Naive thymus-derived CD4-positive, alpha-beta T cell (primary cell): ENCODE measurements at places on chromosomes 12 and 14. TPM values are rescaled to one million over a fixed set of nuclear protein-coding genes. Genes with fewer than 3 reads are reported as not detected.

Gene PTPN21
- not detected for polyA plus RNA-seq

Gene PTPRO
- 5.8 TPM for polyA plus RNA-seq

DNA sequence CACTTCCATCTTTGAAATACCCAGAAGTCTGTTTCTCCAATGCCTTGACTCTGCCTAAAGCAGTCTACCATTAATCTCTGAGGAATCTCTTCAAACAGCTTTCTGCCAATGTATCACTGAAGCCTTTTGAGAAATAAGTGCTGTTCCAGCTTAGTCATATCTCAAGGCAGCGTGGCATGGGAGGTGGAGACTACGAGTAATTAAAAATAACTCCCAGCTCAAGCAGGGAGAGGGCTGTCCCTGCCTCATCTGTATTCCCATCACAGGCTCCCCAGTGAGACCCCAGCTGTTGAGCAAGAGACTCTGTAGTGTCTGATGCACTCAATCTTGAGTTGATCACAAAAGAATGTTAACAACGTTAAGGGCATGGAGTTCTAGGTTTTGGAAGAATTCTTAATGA lies 700.6 kb downstream of the DIO2 start:
- H3K27ac ChIP-seq: no peak overlapping the region
- no peaks in the 10 kb centered on the region for H3K4me1 ChIP-seq
- no peak for DNase-seq
- no peaks in the 10 kb centered on the region for H3K27me3 ChIP-seq
- no peaks in the 10 kb centered on the region for H3K36me3 ChIP-seq

GRCh38 chr14:99875421-99875820 lies 82.2 kb downstream of the EML1 start:
- no peaks in the 10 kb centered on the region for H3K4me1 ChIP-seq
- no peak overlapping the region for H3K27ac ChIP-seq
- no peaks in the 10 kb centered on the region for H3K27me3 ChIP-seq
- no peaks in the 10 kb centered on the region for H3K36me3 ChIP-seq
- DNase-seq: no peak
- no peak overlapping the region for H3K4me3 ChIP-seq

GRCh38 chr14:97359341-97359740 lies 562.2 kb downstream of the VRK1 start:
- no peaks in the 10 kb centered on the region for H3K4me1 ChIP-seq
- H3K4me3 ChIP-seq: no peak overlapping the region
- no peak for DNase-seq

- no peaks in the 10 kb centered on the region for H3K4me1 ChIP-seq
- DNase-seq: no peak
- H3K27me3 ChIP-seq: no peaks in the 10 kb centered on the region
These were observed 163.4 kb downstream of the GARIN6 start for GRCh38 chr12:99810718-99811593.
